ENCODE measurements at places on chromosomes 13 and 19. TPM values are rescaled to one million over a fixed set of nuclear protein-coding genes. Genes with fewer than 3 reads are reported as not detected.

Gene CYP2B6
- total RNA-seq: not detected

Gene CCDC8
- total RNA-seq: not detected

Gene CGB5
- not detected for total RNA-seq

Gene CGB3
- total RNA-seq: not detected

Gene SIGLEC7
- total RNA-seq: 0.33 TPM

Gene CLDN10
- total RNA-seq: not detected

Gene TNFRSF19
- not detected for total RNA-seq

Gene ZNF726
- total RNA-seq: 14.4 TPM

Gene ZNF415
- total RNA-seq: 0.72 TPM

Gene INSL3
- total RNA-seq: 2.9 TPM

GRCh38 chr19:17327654-17328516, 6.8 kb downstream of the ANO8 start:
- peaks cover 5% of the 10 kb centered on the region for H3K4me1 ChIP-seq
- H3K4me3 ChIP-seq: peak overlapping the region; percentile 60
- peaks cover 5% of the 10 kb centered on the region for H3K36me3 ChIP-seq
- no peak overlapping the region for H3K27ac ChIP-seq
- peak; percentile 65 for DNase-seq
- peaks cover 5% of the 10 kb centered on the region for H3K27me3 ChIP-seq

DNA sequence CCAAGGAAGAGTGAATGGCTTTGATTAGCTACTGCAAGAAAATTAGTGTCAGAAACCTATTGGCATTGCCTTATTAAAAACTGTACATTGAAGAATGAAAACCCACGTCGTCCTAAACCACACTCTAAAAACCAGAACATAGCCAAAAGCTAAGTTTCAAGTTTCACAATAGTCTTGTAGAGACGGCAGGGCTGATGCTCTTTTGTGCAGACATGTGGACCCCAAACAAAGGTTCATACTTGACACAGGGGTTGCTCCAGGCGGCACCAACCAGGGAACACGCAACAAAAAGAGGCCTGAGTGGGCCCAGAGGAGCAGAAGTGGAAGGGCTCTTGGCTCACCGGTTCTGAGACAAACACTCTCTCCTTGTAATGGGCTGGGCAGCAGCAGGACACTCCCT, 28.6 kb upstream of the MIR17HG start:
- no peak overlapping the region for H3K4me3 ChIP-seq
- H3K36me3 ChIP-seq: no peaks in the 10 kb centered on the region
- H3K27ac ChIP-seq: no peak overlapping the region
- peaks cover 30% of the 10 kb centered on the region for H3K27me3 ChIP-seq

DNA sequence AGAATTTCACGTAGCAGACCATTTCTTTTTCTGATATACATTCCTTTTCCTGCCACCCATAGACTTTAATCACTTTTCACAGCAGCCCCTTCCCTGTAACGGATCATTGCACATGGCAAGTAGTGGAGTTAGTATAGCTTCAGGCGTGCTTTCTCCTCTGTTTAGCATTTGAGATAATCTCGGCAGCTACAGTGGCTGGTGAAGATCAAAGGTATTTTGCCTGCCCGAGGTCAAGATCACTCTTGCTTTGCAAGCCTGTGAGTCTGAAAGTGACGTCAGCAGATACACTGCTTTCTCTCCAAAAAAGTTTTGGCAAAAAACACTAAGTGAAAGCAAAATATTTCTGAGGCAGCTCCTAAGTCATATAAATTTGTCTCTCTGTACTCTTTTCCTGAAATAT, 260.0 kb downstream of the NDFIP2 start:
- no peak overlapping the region for H3K4me3 ChIP-seq
- no peaks in the 10 kb centered on the region for H3K36me3 ChIP-seq
- H3K27me3 ChIP-seq: no peaks in the 10 kb centered on the region

DNA sequence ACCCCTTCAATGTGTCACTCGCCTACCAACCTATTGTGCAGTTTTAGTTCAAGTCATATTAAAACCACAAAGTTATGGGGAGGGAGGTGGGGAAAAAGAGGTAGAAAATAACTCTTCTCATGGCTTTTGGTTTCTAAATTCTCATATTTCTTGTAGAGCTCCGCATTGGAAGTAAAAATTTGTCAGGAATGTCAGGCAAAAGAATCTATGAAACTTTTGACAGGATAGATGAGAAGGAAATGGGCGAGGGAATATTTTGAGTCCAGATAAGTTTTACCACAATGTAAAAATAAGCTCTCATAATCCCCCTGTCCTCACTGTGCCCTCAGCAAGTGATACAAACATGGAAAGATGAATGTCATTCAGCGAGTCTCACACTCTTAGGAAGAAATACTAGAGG, 270.4 kb downstream of the DLEU7 start:
- peaks cover 12% of the 10 kb centered on the region for H3K27me3 ChIP-seq
- H3K4me1 ChIP-seq: no peaks in the 10 kb centered on the region
- no peak overlapping the region for H3K27ac ChIP-seq
- H3K36me3 ChIP-seq: no peaks in the 10 kb centered on the region
- H3K4me3 ChIP-seq: no peak overlapping the region

DNA sequence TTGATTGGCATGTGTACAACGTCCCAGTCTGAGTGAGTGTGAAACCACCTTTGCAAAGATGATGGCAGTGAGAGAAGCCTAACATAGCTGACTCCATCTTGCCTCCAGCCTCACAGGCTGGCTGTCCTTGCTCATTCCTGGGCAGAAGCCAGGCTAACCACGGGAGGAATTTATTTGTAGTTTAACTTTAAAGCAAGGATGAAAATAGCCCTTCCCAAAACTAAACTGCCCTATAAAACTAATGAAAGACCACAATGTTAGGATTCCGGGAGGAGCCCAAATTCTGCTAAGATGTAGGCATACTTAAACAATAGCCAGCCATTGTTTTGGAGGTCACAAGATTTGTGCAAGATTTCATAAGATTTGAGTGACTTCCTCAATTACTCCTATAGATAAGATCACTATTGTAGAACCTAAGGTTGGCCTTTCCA, 96.6 kb upstream of the LSM14A start:
- H3K27ac ChIP-seq: no peak overlapping the region
- peaks cover 8% of the 10 kb centered on the region for H3K27me3 ChIP-seq
- H3K36me3 ChIP-seq: no peaks in the 10 kb centered on the region
- no peaks in the 10 kb centered on the region for H3K4me1 ChIP-seq
- no peak for DNase-seq

GRCh38 chr13:29849071-29849631, 1.3 kb downstream of the UBL3 start:
- peak overlapping the region; percentile 89 for H3K4me3 ChIP-seq
- no peak for DNase-seq
- no peaks in the 10 kb centered on the region for H3K36me3 ChIP-seq
- H3K4me1 ChIP-seq: peaks cover 27% of the 10 kb centered on the region
- peak overlapping the region; percentile 84 for H3K27ac ChIP-seq

- no peak for DNase-seq
- H3K4me1 ChIP-seq: peaks cover 46% of the 10 kb centered on the region
- no peak overlapping the region for H3K27ac ChIP-seq
- H3K4me3 ChIP-seq: no peak overlapping the region
- no peaks in the 10 kb centered on the region for H3K27me3 ChIP-seq
Measured at GRCh38 chr13:99040536-99041131, 62.8 kb upstream of the DOCK9 start.

- H3K36me3 ChIP-seq: peaks cover 66% of the 10 kb centered on the region
- DNase-seq: peak; percentile 34
- peak overlapping the region; percentile 88 for H3K4me3 ChIP-seq
Measured at GRCh38 chr19:36916991-36917390, 859 bp downstream of the ZNF568 start.

GRCh38 chr19:3684817-3685410, 15.4 kb downstream of the PIP5K1C start:
- H3K27ac ChIP-seq: no peak overlapping the region
- H3K27me3 ChIP-seq: peaks cover 1% of the 10 kb centered on the region

GRCh38 chr19:46759817-46760333, 13.6 kb upstream of the STRN4 start:
- H3K27ac ChIP-seq: no peak overlapping the region
- no peaks in the 10 kb centered on the region for H3K27me3 ChIP-seq
- DNase-seq: no peak
- H3K4me3 ChIP-seq: no peak overlapping the region
- H3K4me1 ChIP-seq: peaks cover 6% of the 10 kb centered on the region
- peaks cover 2% of the 10 kb centered on the region for H3K36me3 ChIP-seq

- H3K27ac ChIP-seq: no peak overlapping the region
- no peak for DNase-seq
- H3K36me3 ChIP-seq: no peaks in the 10 kb centered on the region
- H3K27me3 ChIP-seq: peaks cover 19% of the 10 kb centered on the region
- H3K4me1 ChIP-seq: no peaks in the 10 kb centered on the region
Measured at GRCh38 chr13:43469791-43470190, 317.0 kb downstream of the ENOX1 start.

DNA sequence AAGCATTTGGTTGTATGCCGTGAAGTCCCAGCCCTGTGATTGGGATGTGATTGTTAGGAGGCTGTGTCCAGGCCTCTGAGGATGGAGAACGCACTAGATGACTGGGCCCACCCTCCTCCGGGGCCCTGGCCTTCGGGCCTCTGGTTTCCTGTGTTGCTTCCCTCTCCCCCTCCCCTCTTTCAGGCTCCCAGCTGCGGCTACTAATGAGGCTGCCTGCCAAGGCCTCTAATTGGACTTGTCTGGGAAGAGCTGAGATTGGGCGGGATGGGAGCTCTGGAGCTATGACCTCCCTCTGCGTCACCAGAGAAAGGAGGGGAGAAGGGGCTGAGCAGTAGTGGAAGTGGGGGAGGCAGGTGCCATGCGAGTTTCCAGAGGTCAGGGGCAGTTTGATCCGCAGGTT, 9.9 kb downstream of the PTH2 start:
- no peak for DNase-seq
- no peaks in the 10 kb centered on the region for H3K36me3 ChIP-seq
- H3K4me3 ChIP-seq: no peak overlapping the region

- no peaks in the 10 kb centered on the region for H3K27me3 ChIP-seq
- H3K4me3 ChIP-seq: no peak overlapping the region
- H3K4me1 ChIP-seq: no peaks in the 10 kb centered on the region
- DNase-seq: no peak
Measured at GRCh38 chr19:19500975-19501644, 14.2 kb downstream of the TSSK6 start.

DNA sequence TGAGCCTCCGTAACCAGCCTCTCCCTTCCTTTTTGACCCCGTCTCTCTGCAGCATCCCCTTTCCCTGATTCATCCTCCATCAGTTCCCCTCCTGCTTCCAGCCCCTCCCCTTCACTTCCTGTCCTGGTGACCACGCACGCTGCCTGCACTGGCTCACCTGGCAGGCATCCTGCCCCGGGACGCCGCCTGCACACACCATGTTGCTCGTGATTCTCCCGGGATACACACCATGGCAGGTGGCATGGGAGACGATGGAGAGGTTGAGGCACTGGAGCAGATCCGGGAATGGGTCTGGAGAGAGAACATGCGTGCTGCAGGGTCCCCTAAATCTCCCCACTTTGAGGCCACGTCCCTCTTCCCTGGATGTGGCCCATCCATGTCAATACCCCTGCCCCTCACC, 4.2 kb downstream of the KLK12 start:
- DNase-seq: no peak
- H3K4me3 ChIP-seq: no peak overlapping the region
- no peaks in the 10 kb centered on the region for H3K4me1 ChIP-seq
- H3K27me3 ChIP-seq: peaks cover 8% of the 10 kb centered on the region
- no peaks in the 10 kb centered on the region for H3K36me3 ChIP-seq
- H3K27ac ChIP-seq: no peak overlapping the region

- no peak for DNase-seq
- peaks cover 3% of the 10 kb centered on the region for H3K4me1 ChIP-seq
- no peak overlapping the region for H3K4me3 ChIP-seq
- H3K36me3 ChIP-seq: peaks cover 2% of the 10 kb centered on the region
Measured at GRCh38 chr19:33473653-33474305, 47.8 kb downstream of the PEPD start.

DNA sequence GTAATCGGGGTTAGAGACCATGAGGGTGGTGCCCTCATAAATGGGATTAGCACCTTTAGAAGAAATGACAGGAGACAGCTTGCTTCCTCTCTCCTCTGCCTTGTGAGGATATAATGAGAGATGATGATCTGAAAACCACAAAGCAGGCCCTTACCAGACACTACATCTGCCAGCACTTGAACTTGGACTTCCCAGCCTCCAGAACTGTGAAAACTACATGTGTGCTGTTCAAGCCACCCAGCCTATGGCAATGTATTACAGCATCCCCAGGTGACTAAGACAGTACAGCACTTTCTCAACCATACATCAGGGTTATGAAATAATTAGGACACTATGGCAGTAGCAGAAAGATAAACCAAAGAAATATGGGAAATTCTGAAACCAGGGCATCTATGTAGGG, 7.4 kb downstream of the ZNF564 start:
- no peak overlapping the region for H3K27ac ChIP-seq
- H3K36me3 ChIP-seq: peaks cover 78% of the 10 kb centered on the region
- H3K4me1 ChIP-seq: peaks cover 19% of the 10 kb centered on the region
- H3K4me3 ChIP-seq: no peak overlapping the region

DNA sequence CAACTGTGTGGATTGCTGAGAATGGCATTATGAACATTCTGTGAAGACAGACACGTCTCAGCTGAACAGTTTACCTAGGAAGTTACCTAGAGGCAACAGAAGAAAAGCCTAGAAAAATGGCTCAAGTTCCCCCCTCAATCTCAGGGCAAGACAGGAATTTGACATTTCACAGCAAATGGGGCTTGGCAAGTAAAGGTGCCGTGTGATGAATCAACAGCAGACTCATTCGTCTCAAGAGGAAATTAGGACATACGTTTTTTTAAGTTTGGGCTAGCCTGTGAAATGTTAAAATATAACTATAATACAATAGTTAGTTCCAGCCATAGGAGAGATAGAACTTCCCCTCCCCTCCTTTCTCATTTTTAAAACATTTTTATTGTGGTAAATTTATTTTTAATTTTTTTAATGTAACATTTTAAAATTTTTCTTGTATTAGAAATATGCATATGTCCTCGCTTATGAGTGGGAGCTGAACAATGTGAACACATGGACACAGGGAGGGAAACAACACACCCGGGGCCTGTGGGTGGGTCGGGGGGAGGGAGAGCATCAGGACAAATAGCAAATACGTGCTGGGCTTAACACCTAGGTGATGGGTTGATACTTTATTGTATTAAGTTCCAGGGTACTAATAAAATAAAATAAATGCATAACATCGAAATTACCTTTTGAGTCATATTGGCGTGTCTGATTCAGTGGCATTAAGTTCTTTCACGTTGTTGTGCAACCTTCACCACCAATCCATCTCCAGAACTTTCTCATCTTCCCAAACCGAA, 116.0 kb downstream of the COL4A2 start:
- no peak overlapping the region for H3K27ac ChIP-seq
- H3K4me1 ChIP-seq: peaks cover 11% of the 10 kb centered on the region
- no peak overlapping the region for H3K4me3 ChIP-seq
- DNase-seq: no peak

- no peak overlapping the region for H3K4me3 ChIP-seq
- H3K4me1 ChIP-seq: peaks cover 5% of the 10 kb centered on the region
- no peak overlapping the region for H3K27ac ChIP-seq
Measured at GRCh38 chr13:66911411-66911939, 318.7 kb downstream of the PCDH9 start.
